ENCODE measurements at places on chromosomes 4 and X. TPM values are rescaled to one million over a fixed set of nuclear protein-coding genes. Genes with fewer than 3 reads are reported as not detected.
A peak's percentile ranks its signal among the peaks of the same experiment; 100 is the strongest.

DNA sequence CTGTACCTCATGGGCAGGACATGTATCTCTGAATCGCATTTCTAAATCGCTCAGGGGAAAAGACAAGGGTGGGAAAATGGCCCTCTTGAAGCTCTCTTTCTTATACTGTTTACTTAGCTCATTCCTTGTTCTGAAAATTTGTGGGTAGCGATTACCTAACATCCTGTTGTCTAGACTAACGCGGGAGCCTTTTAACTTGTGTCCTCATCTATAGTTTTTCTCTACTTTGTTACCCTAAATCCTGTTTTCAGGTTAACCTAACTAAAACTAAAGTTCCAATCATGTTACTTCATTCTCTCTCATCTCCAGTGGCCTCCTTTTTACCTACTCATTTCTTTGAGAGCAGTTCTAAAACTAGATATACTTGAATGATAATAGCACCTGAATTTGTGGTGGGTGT is 45.0 kb downstream of the SNX25 start:
- no peak overlapping the region for H3K4me3 ChIP-seq
- H3K27me3 ChIP-seq: no peaks in the 10 kb centered on the region
- H3K4me1 ChIP-seq: no peaks in the 10 kb centered on the region
- H3K27ac ChIP-seq: no peak overlapping the region
- no peaks in the 10 kb centered on the region for H3K36me3 ChIP-seq

Gene SLC25A43
- 25.5 TPM for total RNA-seq

Gene CFAP299
- total RNA-seq: not detected

DNA sequence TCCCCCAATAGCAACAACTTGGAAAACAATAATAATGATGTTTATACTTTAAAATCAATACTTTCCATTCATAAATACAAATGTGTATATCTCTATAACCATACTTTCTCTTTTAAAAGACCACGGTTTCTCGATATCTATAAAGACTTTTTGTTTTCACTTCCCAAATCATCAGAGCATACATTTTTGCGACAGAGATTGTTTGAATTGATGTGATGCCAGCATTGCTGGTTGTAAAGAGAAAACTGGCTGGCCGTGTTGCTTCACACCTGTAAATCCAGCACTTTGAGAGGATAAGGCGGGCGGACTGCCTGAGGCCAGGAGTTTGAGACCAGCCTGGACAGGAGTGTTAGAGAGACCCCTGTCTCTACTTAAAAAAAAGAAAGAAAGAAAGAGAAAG is 77.6 kb upstream of the ZNF518B start:
- DNase-seq: no peak
- peaks cover 10% of the 10 kb centered on the region for H3K4me1 ChIP-seq
- H3K4me3 ChIP-seq: no peak overlapping the region
- no peak overlapping the region for H3K27ac ChIP-seq
- no peaks in the 10 kb centered on the region for H3K27me3 ChIP-seq
- H3K36me3 ChIP-seq: no peaks in the 10 kb centered on the region

- no peaks in the 10 kb centered on the region for H3K36me3 ChIP-seq
- no peak for DNase-seq
- no peak overlapping the region for H3K27ac ChIP-seq
- no peak overlapping the region for H3K4me3 ChIP-seq
Observed at GRCh38 chr4:127141856-127142255, 490.9 kb upstream of the INTU start.

- DNase-seq: peak; percentile 92
- no peaks in the 10 kb centered on the region for H3K27me3 ChIP-seq
- H3K4me3 ChIP-seq: peak overlapping the region; percentile 82
- peak overlapping the region; percentile 87 for H3K27ac ChIP-seq
- H3K36me3 ChIP-seq: no peaks in the 10 kb centered on the region
Observed at GRCh38 chr4:84582302-84582987, 482 bp upstream of the CDS1 start.

Gene WDR17
- 2.0 TPM for total RNA-seq

GRCh38 chr4:25019501-25019900 is 11.2 kb downstream of the LGI2 start:
- no peaks in the 10 kb centered on the region for H3K36me3 ChIP-seq
- H3K4me3 ChIP-seq: no peak overlapping the region
- no peak overlapping the region for H3K27ac ChIP-seq
- H3K27me3 ChIP-seq: no peaks in the 10 kb centered on the region
- no peaks in the 10 kb centered on the region for H3K4me1 ChIP-seq

DNA sequence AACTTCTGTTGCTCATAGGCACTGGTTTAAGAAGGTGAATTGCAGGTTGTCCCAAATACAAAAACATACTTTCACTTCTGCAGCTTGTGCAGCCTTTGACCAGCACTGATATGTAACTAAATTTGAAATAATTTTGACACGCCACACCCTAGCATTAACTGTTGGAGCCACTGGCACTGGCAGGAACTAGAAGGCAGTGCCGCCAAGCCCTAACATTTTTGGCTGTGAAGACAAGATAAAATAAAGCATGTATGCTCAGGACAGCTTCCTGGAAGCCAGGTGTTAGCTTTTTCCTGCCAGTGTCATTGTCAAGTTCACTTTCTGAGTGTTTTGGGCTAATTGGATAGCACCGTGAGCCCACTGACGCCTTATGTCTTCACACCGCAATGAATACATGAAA is 65.3 kb upstream of the FBXW7 start:
- H3K27me3 ChIP-seq: no peaks in the 10 kb centered on the region
- no peak overlapping the region for H3K4me3 ChIP-seq
- no peak for DNase-seq
- no peaks in the 10 kb centered on the region for H3K4me1 ChIP-seq

DNA sequence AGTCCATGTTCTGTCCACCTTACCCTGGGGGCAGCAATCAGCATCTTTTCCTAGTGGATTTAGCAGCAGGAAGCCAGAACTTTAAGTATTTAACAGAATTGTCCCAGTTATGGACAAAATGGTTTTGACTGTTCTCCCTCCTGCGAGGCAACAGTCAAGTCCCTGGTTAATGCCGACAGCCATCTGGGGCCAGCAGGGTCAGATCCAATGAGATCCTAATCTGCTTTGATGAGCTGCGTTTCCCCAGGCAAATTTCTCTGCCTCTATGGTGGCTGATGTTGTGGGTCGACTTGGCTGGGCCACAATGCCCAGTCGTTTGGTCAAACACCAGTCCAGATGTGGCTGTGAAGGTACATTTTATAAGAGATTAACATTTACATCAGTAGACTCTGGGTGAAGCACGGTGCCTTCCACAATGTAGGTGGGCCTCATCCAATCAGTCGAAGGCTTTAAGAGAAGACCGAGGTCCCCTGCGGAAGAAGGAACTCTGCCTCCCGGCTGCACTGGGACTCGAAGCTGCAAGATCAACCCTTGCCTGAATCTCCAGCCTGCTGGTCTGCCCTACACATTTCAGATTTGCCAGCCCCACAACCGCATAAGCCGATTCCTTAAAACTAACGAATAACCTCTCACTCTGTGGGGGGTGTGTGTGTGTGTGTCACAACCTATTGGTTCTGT is 89.0 kb upstream of the C4orf50 start:
- no peak overlapping the region for H3K4me3 ChIP-seq

DNA sequence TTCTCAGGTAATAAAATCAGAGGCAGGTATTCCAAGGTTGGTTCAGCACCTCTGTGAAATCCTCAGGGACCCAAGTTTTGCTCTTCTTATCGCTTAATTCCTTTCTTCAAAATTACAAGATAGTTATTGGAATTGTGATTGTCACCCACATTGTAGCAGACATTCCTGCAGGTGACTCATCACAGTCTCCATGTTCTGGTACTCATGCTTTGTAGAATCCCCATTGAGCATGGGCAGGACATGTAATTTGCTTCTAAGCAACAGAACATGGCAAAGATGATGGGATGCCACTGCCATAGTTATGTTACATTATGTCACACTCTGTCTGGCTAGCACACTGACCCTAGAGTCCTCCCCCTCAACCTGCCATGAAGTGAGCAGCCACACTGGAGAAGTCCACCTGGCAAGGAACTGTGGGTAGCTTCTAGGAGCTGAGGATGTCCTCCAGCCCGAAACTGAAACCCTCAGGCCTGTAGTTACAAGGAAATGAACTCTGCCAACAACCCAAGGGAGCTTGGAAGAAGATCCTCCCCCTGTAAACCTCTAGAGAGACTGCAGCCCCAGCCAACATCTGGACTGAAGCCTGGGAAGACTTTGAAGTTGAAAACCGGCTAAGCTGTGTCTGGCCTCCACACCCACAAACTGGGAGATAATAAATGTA is 58.3 kb upstream of the GUCY1A1 start:
- no peaks in the 10 kb centered on the region for H3K27me3 ChIP-seq
- no peaks in the 10 kb centered on the region for H3K36me3 ChIP-seq
- DNase-seq: no peak
- no peaks in the 10 kb centered on the region for H3K4me1 ChIP-seq

DNA sequence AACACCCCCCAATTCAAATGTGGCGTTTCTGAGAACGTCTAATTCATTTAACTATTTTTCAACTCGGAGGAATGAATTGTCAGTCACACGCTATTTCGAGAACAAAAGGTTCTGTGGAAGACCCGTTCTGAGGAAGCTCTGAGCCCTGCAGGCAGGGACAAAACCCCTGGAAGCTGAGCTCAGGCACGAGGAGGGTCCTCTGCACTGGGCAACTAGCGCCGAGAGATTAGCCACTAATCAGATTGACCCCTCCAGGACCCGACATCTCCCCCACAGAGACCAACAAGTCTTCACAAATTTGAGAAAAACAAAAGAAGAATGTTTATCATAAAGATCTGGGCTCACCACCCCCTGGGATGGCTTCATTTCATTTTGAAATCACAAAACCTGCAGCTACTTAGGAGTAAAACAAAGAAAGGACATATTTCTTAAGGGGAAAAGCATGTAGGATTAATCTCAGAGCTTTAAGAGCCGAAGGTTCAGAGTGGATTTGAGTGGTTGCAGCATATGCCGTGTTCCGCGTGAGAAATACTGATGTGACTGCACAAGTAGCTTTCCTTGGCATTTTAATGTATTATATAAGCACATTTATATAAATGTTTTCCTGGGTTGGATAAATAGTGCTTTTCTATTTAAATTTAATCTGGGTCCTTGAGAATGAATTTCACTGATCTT is 41.8 kb downstream of the ADRA2C start:
- no peak overlapping the region for H3K27ac ChIP-seq
- H3K4me1 ChIP-seq: no peaks in the 10 kb centered on the region
- no peaks in the 10 kb centered on the region for H3K36me3 ChIP-seq

Gene TRIM60
- total RNA-seq: not detected

DNA sequence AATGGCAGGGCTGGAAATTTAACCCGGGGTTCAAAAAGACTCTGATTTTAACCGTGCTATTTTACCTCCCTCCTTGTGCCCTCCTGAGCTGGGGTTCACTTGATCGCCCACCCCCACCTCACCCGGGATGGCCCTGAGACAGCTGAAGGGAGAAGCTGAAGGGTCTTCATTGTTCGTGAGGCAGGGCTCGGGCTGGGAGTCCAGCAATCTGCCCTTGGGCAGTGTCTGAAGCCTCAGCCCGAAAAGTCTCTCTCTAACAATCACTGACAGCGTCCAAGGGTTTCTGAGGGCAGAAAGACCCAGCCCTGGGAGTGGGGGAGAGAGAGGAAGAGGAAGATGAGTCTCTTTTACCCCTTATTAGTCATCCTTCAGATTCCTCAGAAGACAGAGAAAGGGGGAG is 39.4 kb upstream of the PHOX2B start:
- H3K4me3 ChIP-seq: no peak overlapping the region
- no peak overlapping the region for H3K27ac ChIP-seq
- H3K4me1 ChIP-seq: no peaks in the 10 kb centered on the region
- no peak for DNase-seq

Gene SLITRK2
- 0.49 TPM for total RNA-seq

- H3K4me3 ChIP-seq: no peak overlapping the region
- H3K36me3 ChIP-seq: no peaks in the 10 kb centered on the region
- H3K27me3 ChIP-seq: no peaks in the 10 kb centered on the region
- H3K4me1 ChIP-seq: no peaks in the 10 kb centered on the region
- no peak overlapping the region for H3K27ac ChIP-seq
Observed at GRCh38 chrX:39809331-39809730, 288.4 kb downstream of the BCOR start.

DNA sequence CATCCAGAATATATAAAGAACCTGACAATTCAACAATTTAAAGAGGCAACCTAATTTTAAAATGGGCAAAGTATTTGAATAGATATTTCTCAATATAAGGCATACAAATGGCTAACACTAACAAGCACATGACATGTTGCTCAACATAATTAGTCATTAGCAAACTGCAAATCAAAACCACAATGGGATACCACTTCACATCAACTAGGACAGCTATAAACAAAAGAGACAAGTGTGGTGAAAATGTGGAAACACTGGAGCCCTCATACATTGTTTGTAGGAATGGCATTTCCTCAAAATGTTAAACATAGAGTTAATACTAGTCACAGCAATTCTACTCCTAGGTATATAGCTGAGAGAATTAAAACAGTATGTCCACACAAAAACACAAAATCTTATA is 96.7 kb downstream of the CORIN start:
- no peak overlapping the region for H3K4me3 ChIP-seq
- no peaks in the 10 kb centered on the region for H3K27me3 ChIP-seq
- no peak overlapping the region for H3K27ac ChIP-seq
- no peak for DNase-seq

DNA sequence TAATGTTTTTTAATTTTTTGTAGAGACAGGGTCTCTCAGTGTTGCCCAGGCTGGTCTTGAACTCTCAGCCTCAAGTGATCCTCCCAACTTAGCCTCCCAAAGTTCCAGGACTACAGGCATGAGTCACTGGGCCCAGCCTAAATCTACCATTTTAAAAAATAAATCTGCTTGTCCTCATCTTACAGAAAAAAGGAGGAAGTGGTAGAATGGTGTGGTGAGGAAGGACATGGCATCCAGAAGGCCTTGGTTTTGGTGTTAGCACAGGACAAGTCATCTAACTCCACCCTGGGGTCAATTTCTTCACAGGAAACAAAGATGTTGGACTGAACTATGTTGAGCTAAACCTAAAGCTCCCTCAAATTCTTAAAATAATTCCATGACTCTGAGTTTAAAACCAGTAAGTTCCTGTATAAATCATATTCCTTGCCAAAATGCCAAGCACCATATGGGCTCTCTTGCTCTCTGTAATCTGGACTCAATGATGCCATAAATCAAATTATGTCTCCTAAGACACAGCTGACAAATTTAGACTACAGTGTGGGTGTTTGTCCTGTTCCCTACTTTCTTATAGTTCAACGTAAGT is 253.9 kb upstream of the NOCT start:
- no peak overlapping the region for H3K27ac ChIP-seq
- no peaks in the 10 kb centered on the region for H3K27me3 ChIP-seq
- DNase-seq: no peak
- no peaks in the 10 kb centered on the region for H3K36me3 ChIP-seq
- H3K4me1 ChIP-seq: no peaks in the 10 kb centered on the region

- no peaks in the 10 kb centered on the region for H3K27me3 ChIP-seq
- H3K4me1 ChIP-seq: no peaks in the 10 kb centered on the region
- H3K4me3 ChIP-seq: no peak overlapping the region
- no peaks in the 10 kb centered on the region for H3K36me3 ChIP-seq
- H3K27ac ChIP-seq: no peak overlapping the region
- no peak for DNase-seq
Observed at GRCh38 chrX:78063687-78064086, 40.4 kb upstream of the PGK1 start.
